ENCODE measurements at places on chromosomes 3 and 15.
A peak's percentile ranks its signal among the peaks of the same experiment; 100 is the strongest.

GRCh38 chr15:42143356-42143755, 13.1 kb downstream of the PLA2G4F start:
- no peak for DNase-seq

DNA sequence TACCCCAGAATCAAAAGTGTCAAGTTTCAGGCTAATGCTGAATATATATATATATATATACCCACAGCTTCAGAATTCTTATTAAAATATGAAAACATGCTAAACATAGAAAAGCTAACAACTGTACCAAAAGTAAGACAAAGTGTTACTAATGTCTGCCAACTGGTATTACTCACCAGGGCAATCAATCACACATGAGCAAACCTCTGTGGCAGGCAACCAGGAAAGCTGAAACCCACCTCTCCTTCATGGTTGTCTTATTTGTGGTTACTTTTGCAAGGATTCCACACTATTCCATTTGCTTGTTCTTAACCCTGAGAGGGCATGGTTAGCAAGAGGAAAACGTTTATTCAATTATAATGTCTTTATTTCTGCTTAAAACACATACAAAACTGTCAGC, 512.3 kb upstream of the MDFIC2 start:
- DNase-seq: peak; percentile 1

DNA sequence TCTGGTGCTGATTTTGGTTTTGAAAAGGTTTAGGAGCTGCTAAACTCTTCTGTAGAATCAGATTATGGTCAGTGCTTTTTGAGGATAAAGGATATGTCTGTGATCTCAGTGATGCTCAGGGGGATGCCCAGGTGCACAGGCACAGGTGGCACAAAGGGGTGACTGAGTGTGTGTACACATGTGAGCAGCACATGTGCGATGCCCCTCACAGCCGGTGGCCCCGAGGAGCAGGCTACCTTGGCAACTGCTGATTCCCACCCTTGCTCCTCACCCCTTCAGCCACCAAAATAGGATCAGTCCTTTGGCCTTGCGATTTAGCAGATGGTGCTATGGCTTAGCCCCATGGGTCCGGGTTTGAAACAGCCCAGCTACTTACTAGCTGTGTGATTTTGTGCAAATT, 51.1 kb downstream of the POMGNT2 start:
- DNase-seq: no peak

DNA sequence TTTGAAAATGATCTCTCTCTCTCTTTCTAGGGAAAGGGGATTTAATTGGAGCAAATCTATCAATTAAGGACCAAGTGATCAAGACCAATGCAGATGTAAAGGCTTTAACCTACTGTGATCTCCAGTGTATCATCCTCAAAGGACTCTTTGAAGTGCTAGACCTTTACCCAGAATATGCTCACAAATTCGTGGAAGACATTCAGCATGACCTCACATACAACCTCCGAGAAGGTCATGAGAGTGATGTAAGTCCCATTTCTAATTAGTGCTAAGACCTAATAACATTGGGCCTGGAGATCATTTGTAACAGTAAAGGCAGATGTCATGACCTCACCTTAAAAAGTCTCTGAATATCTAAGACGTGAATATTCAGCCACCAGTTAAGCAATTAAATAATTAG, 308.4 kb downstream of the KCNH8 start:
- no peak for DNase-seq

- DNase-seq: no peak
These were observed 383.0 kb downstream of the TBL1XR1 start for GRCh38 chr3:176814285-176814684.

DNA sequence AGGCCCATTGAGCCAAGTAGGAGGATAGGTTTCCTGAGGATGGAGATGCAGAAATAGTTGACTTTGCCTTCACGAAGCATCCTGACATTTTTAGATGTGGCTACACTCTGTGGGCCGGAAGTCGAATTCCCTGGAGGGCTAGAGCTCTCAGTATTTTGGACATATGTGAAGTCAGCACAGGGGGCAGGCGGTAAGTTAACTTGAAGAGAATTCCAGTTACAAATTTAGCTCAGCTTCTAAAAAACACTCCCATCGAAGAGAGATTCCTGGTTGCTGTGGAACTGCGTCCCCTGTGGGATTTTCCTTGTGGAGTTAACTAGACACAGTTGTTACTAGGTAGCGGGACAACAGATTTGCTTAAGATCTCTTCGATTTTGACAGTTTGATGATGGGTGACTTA, 161.9 kb upstream of the RGMA start:
- DNase-seq: no peak

DNA sequence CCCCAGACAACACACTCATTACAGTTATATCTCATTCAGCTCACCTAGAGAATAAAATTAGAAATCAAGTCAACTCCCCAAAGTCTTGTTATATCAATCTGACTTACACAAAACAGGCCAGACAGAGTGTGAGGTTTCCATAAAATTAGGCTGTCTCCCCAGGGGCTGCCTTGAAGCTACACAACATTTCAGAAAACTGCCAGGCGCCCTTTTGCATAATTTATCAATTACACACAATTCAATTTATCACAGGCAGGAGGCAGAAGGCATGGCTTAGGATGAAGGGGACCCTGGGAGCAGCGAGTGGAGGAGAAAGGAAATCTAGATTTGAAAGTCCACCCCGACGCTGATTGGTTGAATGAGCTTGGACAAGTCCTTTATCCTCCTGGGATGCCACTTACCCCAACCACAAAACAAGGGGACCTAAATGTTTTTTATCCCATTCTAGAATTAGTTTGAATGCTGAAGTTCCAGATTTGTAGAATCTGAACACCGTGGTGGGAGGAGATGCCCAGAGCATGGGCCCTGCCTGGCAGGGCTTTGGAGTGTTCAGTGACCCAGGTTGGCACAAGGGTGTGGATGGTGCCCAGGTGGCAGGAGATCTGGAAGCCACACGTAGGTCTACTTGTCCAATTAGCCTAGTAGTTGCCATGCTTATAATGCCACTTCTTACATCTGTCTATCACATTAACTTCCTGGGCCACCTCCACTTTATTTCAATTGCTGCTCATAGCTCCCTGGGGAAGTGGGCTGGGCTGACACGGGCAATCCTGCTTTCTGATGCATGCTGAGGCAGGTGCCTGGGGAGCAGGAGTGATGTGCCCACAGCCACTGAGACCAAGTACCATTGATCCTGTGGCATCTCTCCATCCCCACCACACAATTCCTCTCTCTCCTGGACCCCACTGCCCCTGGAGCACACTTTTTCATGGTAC, 119.8 kb upstream of the TLE3 start:
- DNase-seq: no peak

DNA sequence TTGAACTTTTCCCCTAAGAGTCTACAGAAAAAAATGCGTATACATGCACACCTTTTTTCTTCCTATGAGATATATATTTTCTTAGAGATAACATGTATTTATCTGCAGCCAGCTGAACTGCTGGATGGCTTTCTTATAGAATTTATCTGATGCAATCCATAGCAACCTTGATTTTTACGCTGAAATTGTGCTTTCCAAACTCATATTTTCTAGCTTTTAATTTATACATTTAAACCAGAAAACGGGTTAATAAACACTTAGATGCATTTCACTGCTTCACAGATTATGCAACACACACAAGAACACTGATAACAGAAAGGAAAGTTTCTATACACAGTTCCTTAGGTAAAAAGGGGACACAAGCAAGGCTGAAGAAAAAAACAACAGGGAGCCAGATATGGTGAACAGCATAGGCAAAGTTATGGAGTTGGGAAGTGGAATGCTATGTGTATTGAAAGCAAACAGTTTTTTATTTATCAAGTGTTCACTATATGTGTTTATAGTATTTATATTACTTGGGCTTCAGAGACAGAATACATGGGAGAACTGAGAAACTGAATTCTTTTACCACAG, 149.5 kb downstream of the SPATA16 start:
- no peak for DNase-seq

- no peak for DNase-seq
These were observed 502.9 kb upstream of the THBS1 start for GRCh38 chr15:39078026-39078425.
